DMS53 (cell line): ENCODE measurements at places on chromosomes 3 and 15.
A peak's percentile ranks its signal among the peaks of the same experiment; 100 is the strongest.

DNA sequence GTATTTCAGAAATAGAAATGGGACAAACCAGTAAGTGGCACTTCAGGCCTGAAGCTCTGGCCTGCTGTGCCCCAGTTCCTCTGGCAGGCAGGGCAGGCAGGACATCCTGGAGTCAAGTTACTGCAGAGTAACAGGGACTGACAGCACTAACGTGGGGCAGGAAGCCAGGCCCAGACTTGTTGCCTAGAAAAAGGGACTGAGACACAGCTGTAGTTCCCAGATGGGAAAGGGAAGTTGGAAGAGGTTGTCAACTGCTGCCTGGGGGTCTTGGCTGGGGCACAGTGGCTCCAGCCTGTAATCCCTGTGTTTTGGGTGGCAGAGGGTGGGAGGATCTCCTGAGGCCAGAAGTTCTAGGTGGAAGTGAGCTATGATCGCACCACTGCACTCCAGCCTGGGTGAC lies 171.9 kb downstream of the FMN1 start:
- peak; percentile 41 for DNase-seq

GRCh38 chr3:37762698-37763097 lies 99.0 kb upstream of the CTDSPL start:
- DNase-seq, result no peak

- DNase-seq, result no peak
These were observed 805 bp upstream of the SEC22C start for GRCh38 chr3:42582474-42583070.

GRCh38 chr3:48129921-48130320 lies 58.3 kb downstream of the CDC25A start:
- DNase-seq, result no peak

- DNase-seq, result no peak
These were observed 241.9 kb upstream of the ST8SIA2 start for GRCh38 chr15:92151741-92152140.

DNA sequence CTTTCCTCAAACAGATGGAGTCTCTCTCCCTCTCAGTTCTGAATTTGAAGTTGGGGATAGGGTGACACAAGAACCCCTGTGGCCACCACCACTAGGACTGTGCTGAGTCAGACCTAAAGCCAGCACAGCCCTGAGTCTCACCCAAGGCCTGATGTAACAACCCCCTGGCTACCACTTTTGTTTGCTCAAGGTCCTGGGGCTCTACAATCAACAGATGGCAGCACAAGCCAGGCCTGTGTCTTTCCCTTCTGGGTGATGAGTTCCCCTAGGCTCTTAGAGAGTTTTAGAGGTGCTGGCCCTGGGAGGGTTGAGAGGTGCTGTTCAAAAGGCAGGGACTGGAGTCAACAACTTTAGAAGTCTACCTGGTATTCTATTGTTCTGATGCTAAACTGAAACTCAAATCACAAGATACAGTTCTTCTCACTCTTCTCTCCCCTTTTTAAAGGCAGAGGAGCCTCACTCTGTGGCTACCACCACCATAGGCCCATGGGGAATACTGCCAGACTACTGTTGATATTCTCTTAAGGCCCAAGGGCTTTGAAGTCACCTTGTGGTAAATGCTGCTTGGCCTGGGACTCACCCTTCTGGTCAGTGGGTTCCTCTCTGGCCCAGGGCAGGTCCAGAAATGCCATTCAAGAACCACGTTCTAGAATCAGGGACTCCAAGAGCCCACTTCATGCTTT lies 6.5 kb downstream of the OR5K4 start:
- peak; percentile 46 for DNase-seq

- DNase-seq, result no peak
These were observed 59.3 kb downstream of the MCF2L2 start for GRCh38 chr3:183369117-183369516.

- DNase-seq, result peak; percentile 86
These were observed 24.5 kb downstream of the CHDH start for GRCh38 chr3:53821631-53822121.

GRCh38 chr3:37969596-37970100 lies 20.9 kb upstream of the VILL start:
- no peak for DNase-seq

- DNase-seq, result no peak
These were observed 73.0 kb upstream of the GLCE start for GRCh38 chr15:69087366-69087976.

DNA sequence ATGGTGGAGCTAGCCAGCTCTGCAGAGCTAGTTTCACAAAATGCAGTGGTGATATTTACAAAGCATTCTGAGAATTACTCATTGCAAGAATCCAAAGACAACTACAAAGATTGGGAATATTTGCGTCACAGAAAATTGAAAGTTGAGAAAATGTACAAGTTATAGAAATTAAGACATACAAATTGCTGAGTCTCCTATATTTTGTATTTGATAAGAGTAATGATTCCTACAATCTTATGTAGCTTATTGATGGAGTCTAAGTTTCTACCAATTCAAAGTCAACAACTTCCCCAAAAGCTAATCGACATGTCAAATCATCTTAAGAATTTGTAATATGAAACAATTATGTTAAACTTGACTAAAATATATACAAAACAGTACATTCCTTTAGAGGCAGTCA lies 46.4 kb upstream of the TOP2B start:
- no peak for DNase-seq

- peak; percentile 56 for DNase-seq
These were observed 63.0 kb downstream of the VPS8 start for GRCh38 chr3:184874709-184875644.

GRCh38 chr3:38039101-38039898 lies at the start of gene DLEC1:
DLEC1 (plus strand) TSS chr3:38039208; CDS start chr3:38039226, 18 bp downstream.
- DNase-seq, result peak; percentile 68
